ENCODE measurements at places on chromosomes 4 and X.

DNA sequence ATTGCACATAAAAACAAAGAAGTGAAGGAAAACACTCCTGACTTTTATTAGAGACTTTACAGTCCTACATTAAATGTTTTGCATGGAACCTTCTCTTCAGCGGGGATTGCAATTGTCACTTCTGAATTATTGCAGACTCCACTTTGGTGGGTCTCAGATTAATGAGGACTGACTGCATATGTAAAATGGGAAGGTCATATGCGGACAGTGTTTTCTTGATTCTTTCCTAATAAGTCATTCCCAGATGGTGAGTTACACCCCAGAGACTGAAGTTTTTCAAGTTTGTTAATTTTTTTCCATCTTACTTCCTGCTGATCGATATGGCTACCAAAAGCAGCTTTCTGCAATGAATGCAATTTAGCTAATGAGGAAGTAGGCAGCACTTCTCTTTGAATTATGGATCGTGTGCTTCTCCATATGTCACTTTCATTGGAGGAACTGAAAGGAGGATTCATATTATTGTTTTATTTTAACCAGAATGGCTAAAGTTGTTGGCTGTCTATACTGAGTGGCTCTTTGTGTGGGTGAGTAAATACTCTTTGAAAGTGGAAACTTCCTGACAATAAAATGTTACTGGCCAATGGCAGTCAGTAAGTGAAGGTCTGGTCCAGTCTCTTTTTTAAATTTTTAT lies 119.3 kb upstream of the CLNK start:
- no peak for DNase-seq

DNA sequence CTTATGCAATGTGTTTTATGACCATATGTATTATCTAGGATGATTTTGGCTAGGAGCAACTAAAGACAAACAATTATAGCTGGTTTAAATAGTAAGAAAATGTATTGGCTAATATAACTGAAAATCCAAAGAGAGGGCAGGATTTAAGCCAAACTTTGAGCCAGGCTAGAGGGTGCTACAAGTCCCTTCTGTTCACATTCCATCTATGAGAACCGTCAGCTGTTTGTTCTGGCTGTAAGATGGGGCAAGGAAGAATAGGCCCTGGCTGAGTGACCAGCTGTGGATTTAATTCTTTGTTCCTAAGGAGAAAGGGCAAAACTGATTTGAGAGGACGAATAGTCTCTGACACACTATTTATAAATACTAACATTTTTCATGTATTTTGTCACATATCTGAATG lies 79.2 kb upstream of the UGT8 start:
- no peak for DNase-seq

GRCh38 chr4:87947381-87948160 lies 27.9 kb upstream of the SPP1 start:
- DNase-seq = no peak

GRCh38 chr4:182662551-182662950 lies 254.6 kb downstream of the DCTD start:
- no peak for DNase-seq

- DNase-seq = no peak
Observed at GRCh38 chr4:11881364-11881763, 452.7 kb upstream of the HS3ST1 start.

DNA sequence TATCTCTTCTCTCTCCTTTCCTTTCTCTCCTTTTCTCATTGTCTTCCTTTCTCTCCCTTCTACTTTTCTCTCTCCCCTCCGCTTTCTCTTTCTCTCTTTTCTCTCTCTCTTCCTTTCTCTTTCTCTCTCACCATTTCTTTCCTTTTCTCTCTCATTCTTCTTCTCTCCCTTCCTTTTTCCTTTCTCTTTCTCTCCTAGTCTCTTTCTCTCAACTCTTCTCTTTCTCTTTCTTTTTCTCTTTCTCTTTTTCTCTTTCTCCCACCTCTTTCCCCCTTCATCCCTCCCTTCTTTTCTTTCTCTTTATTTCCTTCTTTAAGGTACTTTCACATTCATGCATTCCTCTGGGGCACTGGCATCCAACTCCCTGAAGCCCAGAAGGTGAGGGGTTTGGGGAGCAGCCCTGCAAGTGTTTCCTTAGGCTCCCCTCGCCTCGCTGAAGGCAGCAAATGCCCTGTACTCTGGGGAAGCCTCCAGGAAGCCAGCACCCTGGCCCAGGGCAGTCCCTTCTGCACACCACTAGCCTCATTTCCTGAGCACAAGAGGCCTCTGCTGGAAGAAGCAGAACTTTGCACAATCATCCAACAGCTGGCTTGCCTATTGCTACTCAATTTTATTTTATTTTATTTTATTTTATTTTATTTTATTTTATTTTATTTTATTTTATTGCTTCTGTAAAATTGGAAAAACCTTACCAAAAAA lies 124.2 kb downstream of the NFKB1 start:
- DNase-seq = no peak

- DNase-seq = no peak
Observed at GRCh38 chr4:33349376-33349775, 2629.2 kb downstream of the PCDH7 start.

DNA sequence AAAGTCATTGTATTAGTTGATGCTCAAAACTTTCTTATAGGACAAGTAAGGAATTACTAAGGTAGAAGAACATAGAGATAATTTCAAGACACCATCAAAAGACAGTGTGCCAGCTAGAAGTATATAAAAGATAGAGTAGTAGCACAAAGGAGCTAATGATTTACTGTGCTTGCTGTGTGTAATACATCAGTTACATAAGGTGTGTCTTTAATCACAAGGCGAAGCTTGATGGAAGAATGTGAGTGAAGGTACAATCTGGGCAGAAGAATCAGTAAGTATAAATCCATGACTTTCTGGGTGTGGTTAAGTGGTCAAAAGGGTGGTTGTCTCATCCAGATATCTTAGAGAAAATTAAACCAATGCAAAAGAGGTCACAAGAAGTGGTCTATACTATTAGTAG lies 95.1 kb upstream of the BOD1L1 start:
- DNase-seq = no peak

DNA sequence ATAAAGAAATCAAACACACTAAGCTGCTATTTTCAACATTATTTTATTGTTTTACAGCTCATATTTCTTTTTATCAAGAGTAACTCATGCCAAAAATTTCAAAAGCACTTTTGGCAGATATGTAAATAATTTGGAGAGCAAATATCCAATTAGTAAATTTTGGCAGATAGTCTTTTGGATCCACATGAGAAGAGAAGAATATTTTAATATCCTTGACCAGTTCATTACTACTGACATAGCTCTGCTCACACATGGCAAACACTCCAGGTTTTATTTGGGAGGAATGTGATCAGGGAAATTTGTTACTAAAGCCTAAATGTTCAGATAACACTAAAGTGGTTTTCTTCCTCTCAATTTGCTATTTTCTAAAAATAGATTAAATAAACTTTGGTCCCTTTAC lies 1054.3 kb downstream of the FAT4 start:
- no peak for DNase-seq

GRCh38 chr4:125323654-125324053 lies 8.9 kb downstream of the FAT4 start:
- no peak for DNase-seq

GRCh38 chr4:77595364-77595973 lies 10.2 kb upstream of the CXCL13 start:
- no peak for DNase-seq

DNA sequence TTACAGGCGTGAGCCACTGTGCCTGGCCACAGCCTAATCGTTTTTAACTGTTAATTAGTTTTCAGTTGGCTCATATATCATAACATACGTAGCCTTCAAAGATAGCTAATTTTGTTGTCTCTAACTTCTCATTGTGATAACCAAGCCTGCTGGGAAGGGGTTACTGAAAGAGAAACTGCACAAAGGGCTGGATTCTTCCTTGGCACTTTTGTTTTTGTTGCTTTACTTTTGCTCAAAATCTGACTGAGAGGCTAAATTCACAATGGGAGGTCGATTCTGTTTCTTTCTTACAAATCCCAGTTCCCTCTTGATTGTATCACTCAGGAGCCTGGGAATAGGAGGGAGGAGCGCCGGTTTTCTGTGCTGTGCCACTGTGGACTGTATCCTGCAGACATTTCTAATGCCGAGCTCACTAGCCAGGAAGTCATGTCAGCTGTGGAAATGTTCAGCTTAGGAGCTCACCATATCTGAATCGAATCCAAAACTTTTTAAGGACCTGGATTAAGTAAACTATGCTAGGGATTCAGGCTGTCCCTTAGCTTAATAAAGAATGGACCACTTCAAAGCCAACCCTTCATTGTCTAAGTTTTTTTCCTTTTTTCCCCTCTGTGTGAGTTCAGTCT lies 120.5 kb upstream of the FAT1 start:
- no peak for DNase-seq

DNA sequence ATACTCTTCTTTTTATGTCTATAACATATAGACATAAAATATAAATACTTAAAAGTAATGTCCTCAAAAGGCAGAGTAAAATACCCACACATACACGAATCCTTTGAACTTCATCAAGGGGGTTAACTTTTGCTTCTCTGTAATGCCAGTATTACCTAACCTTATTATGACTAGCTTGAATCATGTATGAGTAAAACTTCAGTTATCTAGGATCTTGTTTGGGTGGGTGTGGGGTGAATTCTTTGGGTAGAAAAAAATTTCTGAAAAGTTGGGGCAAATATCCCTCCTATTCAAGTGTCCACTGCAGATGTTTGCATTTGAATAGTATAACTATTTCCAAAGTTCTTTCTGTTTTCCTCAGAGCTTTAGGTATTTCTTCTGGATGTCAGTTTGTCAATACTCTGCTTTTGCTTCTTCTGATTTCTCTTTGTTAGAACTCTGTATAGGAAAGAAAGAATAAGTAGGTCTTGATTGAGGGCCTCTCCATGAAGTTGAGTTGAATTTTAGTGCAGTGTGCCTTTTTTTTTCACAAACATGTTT lies 173.8 kb downstream of the ADGRL3 start:
- DNase-seq = no peak

GRCh38 chr4:70559211-70559830 lies 32.7 kb upstream of the AMBN start:
- DNase-seq = no peak

DNA sequence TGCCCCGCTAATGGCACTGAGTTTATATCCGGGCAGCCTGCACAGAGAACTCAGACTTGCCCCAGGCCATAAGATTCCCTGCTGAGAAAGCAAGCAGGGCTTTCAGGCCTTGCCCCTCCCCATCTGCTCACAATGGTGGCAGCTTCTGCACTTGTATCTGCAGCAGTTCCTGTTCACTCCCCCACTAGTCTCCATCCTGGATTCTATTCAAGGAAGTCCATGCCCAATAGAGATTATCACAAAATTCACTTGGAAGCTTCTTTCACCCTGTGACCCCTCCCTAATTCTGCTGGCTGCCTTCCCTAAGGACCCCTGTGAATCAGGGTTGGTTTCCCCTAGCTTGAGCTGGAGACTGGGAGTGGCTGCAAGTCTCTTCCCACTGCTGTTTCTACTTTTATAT lies 34.5 kb upstream of the UCP1 start:
- DNase-seq = no peak

GRCh38 chrX:12446342-12447075 lies 308.2 kb downstream of the FRMPD4 start:
- no peak for DNase-seq

DNA sequence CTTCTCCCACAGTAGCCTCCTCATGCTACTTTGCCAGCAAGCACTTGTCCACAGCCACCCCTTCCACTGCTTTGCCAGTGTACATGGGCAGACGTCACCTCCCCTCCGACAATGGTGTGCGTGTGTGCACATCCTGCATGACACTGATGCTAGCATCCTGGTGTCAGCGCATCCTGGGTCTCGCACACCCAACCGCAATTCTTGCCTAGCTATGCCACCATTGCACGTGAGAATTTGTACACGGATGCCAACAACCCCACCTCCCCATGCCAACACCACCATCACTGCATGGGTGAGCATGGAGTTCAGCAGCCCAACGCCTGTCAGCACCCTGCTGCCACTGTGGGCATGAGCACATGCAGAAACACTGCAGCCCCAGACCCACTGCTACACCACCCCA lies 550.0 kb downstream of the STPG2 start:
- DNase-seq = no peak

GRCh38 chr4:24743927-24744326 lies 51.4 kb upstream of the SOD3 start:
- DNase-seq = no peak

DNA sequence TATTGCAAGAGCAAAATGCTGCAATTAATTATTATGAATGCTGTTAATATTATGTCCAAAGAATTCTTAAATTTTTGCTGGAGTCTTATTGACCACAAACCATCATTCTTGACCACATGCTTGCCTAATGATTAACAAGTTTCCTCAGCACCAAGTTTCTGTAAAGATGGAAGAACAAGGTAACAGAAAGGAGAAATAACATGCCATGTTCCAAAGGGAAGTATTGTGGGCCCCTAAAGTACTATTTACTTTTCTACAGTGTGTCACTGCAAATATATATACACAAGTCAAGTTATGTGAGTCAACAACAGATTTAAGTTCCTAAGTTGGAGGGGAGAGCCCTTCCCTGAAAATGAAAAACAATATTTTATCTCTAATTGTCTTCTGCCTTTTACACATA lies 20.6 kb downstream of the FAM47E start:
- no peak for DNase-seq

DNA sequence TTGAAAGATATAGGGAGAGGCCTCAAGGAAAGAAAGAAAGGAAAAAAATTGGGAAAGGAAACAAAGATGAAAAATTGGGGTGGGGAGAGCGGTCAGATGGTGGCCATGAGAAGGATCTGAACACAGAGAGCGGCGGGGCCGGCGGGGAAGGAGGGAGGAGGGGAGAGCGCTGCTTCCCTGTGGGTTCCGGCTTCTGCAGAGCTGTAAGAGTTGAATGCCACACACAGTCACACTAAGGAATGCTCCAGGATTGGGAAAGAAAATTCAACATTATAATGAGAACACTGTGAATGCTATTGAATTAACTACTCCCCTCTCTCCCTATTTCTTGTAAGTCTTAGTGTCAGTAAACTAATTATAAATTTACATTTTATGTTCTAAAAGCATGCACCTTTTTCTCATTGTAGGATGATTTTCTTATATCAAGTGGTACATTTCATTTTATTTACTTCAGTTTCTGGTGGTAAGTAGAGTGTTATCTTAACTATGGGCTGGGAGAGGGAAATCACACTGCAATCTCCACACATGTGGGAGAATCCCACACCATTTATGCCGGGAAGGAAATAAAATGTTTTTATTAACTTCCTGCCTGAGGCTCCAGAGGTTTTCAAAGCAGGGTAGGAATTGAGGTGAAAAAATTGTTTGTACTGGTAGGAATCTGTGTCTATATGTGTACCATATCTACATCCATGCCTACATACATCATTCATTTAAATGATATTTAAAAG lies 904 bp downstream of the F11 start:
- no peak for DNase-seq

Data from breast epithelium (tissue), 4 donors.